ENCODE measurements at places on chromosomes 7 and 10.

- no peak for DNase-seq
Observed at GRCh38 chr10:52334595-52334994, 20.5 kb downstream of the DKK1 start.

GRCh38 chr10:5552376-5553321 lies 27.9 kb downstream of the CALML3 start:
- DNase-seq, result no peak

DNA sequence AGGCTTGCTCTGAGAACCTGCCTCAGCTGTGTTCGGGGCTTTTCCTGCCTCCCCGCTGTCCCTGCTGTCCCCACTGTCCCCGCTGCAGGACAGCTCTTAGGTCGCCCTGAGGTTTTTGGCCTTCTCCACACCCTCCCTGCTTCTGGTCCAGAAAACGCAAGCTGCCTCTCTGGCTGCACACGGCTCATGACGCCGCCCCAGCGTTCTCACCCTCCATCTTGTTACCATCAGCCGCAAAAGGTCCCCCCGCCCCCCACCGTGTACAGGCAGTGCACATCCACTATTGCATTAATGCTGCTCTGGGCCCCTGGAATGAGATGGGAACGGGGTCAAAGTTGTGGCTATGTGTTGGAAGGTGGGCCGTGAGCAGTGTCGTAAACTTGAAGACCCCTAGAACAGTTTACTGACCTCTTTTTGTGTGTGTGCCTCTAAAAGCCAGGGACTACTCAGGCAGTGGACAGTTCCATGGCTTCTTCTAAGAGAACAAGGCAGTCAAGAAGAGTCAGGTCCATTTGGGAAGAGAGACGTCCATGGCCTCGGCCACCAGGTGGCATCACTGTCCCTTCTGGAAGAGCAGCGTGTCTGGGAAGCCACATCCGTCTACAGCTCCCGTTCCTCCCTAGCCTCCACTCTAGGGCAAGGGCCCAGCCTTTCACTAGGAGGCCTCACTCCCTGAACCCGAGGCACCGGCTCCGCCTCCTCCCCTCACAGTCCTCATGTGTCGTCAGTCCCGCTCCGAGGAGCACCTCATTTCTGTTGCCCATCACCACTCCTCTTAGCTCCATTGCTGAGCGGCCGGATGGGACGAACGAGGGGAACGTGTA lies 38.5 kb upstream of the MKRN1 start:
- DNase-seq, result peak; percentile 58

DNA sequence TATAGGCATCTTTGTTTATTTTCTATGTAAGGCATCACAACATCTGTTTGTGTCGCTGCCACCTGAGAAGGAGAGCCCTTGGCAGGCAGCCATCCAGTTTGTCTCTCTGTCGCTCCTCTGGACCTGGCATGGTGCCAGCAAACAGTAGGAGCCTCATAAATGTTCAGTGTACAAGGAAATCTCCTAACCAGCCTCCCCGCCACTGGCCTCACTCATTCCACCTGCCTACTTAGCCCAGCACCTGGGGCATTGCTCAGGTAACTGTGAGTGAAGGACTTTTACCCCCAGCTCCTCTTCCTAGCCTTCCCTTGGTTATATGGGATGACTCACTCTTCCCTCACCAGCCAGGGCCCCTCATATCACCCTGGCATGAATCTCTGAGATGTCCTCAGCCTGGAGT lies 61.7 kb upstream of the NPTX2 start:
- no peak for DNase-seq

DNA sequence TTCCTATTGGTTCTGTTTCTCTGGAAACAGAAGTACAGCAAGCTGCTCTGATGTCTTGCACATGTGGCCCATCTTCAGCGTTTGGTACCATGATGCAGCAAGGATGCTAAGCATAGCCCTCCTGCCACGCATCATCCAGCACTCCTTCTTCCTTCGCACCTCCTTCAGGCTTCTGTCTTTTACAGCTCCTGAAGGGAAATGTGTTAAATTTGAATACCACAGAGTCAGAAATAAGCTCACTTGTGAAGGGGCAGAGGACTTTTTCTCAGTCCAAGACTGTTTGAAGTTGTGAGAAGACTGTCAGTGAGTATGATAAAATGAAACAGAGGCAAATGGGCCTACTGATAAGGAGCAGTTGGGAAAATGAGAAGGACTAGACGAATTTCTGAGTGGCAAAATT lies 20.7 kb downstream of the TSPAN13 start:
- no peak for DNase-seq

- DNase-seq, result no peak
Observed at GRCh38 chr10:9291081-9291480, 1236.6 kb downstream of the GATA3 start.

- no peak for DNase-seq
Observed at GRCh38 chr7:32511791-32512190, 16.5 kb downstream of the AVL9 start.

- no peak for DNase-seq
Observed at GRCh38 chr10:47062441-47063200, 151.4 kb downstream of the PTPN20 start.

- no peak for DNase-seq
Observed at GRCh38 chr10:122348512-122348911, 26.0 kb upstream of the PLEKHA1 start.

DNA sequence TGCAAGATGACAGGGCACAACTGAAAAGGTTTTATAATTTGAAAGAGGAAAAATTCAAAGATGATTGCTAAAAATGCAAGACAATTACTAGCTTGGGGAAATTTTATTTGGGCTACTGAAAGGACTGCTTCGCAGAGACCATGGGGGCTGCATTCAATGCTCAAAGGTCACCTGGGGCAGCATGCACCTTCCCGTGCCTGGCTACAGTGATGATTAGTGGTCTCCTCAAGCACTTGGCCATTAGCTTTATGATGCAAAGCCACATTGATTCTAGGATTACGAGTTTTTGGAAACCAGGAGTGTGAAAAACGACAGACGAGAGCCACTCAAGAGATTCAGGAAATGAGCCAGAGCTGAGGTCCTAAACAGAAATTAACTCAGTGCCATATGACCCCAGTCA lies 764.6 kb downstream of the PHTF2 start:
- DNase-seq, result no peak

DNA sequence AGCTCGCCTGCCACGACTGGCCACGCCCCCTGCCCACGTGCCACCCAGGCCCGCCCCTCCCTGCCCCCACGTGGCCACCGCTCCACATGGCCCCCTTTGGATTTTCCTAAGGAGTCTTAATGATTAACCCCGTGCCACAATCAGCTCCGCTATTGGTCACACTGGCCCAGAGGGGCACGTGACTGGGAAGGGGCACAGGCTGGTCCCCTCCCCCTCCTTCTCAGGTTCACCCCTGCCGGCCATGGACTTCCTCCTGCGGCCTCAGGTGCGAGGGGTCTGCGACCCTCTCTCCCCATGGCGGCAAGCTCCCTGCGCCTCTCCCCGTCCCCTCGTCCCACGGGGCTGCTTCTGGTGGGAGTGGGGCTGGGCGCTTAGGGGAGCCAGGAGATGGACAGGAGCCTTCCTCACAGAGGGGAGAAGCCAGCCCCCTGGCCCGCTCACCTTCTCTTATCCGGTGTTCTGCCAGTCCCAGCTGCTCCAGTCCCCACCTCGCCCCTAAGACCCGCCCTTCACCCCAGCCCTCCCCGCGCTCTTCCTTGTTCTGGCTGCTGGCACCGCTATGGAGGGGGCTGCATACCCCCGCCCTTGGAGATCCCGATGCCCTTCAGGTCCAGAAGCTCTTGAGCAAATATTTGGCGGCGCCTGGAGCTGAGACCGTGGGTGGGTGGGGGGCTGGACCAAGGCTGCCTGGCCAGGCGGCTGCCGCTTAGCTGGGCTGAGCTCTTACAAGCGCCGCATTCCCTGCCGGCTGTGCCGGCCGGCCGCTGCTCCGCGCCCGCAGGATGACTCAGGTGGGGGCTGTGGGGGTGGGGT lies 3.2 kb downstream of the SLC4A2 start:
- no peak for DNase-seq

- no peak for DNase-seq
Observed at GRCh38 chr10:45151467-45152214, 150.9 kb downstream of the ZNF22 start.

GRCh38 chr7:54426406-54426805 lies 115.8 kb upstream of the VSTM2A start:
- no peak for DNase-seq

DNA sequence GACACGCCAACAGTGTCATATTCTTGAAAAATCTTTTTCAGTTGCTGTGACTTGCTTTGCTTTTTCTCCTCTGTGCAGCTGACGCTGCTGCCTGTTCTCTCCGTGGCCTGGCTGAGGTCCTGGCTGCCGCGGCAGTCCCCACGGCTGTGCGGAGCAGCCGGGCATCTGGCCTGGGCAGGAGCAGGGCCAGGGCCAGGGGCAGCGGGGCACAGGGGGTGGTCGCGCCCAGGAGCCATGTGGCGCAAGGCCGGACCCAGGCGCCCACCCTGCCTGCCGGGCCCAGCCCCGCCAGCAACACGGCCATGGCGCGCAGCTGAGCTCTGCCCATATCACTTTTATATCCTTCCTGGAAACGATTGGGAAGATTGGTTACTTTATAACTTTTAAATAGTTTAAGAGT lies 109.4 kb upstream of the ACBD5 start:
- no peak for DNase-seq

GRCh38 chr7:137241655-137242360 lies 101.7 kb downstream of the PTN start:
- no peak for DNase-seq

DNA sequence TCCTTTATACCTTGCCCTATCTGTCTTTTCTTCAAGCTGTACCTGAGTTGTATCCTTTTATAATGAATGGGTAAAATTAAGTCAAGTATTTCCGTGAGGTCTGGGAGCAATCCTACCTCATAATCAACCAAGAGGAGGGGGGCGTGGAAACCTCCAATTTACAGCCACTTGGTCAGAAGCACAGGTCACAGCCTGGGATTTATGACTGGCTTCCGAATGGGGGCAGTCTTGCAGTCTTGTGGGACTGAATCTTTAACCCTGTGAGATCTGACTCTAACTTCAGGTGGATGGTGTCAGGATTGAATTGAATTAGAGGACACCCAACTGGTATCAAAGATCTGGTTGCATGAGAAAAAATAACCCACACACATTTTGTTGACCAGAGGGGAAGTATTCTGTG lies 23.5 kb upstream of the KCNMA1 start:
- DNase-seq, result no peak

- no peak for DNase-seq
Observed at GRCh38 chr7:74473116-74473515, 19.4 kb downstream of the GTF2IRD1 start.

DNA sequence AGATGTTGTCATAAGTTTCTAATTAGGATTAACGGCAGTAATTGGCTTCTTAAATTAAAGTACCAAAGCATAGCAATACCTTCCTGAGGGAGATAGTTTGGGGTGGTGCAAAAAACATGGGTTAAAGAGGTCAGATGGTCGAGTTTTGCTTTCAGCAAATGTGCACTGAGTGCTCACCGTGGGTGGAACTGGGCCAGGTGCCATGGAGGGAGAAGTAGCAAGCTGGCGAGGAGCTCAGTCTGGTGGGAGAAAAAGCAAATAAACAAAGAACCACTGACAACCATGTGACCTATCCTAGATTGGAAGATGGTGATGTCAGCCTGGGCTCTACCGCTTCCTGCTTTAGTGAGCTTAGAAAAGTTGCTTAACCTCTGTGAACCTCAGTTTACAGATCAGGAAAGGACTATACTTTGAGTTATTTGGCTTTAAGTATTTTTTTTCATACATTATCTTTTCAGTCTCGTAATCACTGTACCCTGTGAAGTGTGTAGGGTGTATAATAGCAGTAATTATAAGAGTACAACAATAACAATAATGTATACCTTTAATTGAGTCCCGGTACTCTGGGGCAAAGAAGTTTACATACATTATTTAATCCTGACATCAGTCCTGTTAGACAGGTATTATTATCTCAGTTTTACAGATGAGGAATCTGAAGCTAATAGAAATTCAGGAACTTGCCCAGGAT lies 69.0 kb upstream of the PDCD4 start:
- DNase-seq, result peak; percentile 39

GRCh38 chr10:72020914-72021809 lies 57.0 kb downstream of the CHST3 start:
- no peak for DNase-seq

- no peak for DNase-seq
Observed at GRCh38 chr7:78023191-78023590, 224.6 kb downstream of the PHTF2 start.

DNA sequence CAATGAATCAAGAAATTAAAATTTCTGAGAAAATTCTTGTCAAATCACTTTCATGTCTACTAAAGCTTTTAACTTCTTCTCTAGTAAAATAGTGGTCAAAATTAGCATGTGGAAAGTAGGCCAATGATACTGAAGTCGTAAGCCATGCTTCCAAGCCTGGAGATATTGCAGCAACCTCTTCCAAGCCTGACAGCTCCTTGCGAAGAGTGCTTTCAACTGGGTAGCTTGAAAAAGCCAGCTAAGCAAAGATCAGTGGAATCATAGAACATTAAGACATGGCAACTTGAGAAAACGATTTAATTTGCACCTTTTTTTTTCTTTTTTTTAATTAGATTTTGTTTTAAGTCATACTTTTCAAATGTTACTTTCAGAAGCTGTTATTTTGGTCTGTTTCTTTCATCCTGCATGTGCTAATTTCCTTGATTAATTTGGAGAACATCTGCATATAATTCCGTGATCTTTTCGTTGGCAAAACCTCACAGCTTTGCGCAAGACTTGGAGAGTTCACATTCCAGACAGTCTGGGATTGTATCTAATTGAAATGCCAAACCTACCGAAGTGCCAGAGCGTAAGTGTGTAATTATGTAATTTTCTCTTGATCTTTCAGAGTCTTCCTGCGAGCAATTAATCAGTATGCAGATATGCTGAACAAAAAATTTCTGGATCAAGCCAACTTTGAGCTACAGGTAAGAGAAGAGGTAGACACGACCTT lies 142.2 kb upstream of the INSYN2A start:
- DNase-seq, result no peak

GRCh38 chr10:71333129-71333887 lies 14.2 kb downstream of the SLC29A3 start:
- DNase-seq, result no peak

DNA sequence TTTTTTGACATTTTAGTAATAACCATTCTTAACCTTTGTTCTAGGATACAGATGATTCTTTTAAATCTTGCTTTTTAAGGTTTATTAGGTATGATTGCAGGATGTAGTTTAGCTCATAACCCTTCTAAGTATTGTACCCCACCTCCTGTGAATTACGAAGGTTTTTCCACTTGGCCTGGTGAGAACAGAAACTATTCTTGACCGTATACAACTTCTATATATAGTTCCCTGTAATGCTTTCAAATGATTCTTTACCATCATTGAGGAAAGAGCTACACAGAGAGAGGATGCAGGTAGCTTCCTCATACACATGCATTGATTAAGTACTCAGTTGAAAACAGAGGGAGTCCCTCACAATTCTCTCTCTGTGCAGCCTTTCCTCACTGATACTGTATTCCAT lies 86.3 kb downstream of the PALS2 start:
- DNase-seq, result no peak

DNA sequence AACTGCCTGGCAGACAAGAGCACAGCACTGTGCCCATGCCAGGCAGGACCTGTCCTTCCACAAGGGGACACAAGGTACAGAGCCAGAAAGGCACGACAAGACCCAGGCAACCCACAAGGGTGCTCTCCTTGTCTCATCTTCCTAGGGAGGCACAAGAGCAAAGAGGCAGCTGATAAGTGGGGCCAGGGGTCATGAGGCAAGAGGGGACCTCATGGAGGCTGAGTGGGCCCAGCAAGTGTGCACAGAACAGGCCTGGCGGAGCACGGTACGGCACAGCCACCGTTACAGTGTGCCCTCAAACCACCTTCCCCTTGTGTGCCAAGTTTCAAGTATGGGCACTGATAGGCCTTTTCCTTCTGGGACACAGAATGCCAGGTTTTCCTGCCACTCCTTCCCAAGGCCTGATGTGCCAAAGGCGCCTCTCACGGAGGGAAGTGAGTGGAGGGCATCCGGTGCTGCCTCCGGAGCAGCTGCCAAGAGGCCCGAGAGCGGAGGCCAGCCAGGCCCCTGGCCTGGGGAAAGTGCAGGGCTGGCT lies 75.6 kb downstream of the FAM53B start:
- DNase-seq, result no peak

Data from activated CD4-positive, alpha-beta T cell treated with anti-CD3 and anti-CD28 coated beads, Interleukin-2, amount 50 U/mL, for 1 hour (primary cell).